ENCODE measurements at places on chromosomes 12 and 14.

DNA sequence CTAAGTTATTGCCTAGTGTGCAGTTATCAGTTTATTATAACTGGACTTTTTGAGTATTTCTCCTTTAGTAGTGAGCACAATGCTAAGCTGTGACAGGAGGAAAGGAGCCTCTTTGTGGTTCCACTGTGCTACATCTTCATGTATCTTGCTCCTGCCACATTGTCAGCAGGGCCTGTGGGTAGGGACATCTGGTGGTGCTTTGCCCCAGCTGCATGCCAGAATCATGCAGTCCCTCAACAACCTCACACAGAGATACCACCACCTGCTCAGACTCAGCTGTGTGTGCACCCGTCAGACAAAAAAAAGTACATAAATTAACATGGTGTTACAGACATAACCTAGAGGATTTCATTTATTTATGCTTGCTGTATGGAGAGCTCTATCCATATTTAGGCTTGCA lies 51.1 kb downstream of the MIS18BP1 start:
- peak; percentile 7 for DNase-seq

GRCh38 chr12:120940799-120941198 lies 36.6 kb upstream of the SPPL3 start:
- no peak for DNase-seq

- DNase-seq = no peak
Observed at GRCh38 chr12:87921621-87922020, 107.6 kb downstream of the C12orf50 start.

DNA sequence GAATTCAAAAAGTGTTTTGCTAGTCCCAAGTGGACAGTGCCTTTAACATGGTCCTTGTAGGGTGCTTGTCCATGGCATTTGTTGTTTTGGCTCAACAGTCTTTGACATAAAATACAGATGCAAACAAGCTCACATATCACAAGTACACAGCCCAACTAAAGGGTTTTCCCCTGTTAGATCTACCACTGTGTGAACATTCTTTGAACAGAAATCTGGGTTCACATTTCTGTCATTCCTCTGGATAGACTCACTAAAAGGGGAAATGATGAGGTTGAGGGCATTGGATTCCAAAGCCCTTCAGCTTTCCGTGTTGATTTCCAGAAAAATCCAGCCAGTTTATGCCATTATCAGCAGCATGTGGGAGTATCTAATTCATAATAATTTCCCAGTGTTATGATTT lies 54.1 kb downstream of the EP400 start:
- no peak for DNase-seq
